ENCODE measurements at places on chromosomes 2 and 18.

DNA sequence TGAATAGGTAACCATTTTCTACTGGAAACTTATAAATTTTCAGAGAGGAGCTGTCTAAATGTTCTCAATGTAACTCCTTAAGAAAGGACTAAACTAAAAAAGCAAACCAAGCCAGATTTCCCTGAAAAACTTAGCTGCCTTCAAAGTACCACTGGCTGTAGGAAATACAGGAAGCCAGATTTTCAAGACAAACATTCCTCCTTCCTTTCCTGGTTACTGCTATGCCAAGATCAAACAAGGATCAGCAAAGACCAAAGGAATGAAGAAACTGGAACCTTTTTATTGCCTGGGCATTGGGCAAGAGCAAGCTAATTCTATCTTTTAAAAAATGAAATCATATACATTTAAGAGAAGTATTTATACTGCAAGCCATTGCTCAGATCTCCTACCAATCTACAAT lies 212.7 kb downstream of the DYM start:
- DNase-seq: no peak

- DNase-seq: no peak
Measured at GRCh38 chr18:23155537-23155936, 20.3 kb downstream of the CABLES1 start.

GRCh38 chr2:177284531-177284930 lies 20.0 kb upstream of the NFE2L2 start:
- no peak for DNase-seq

- DNase-seq: no peak
Measured at GRCh38 chr2:219918254-219918653, 290.8 kb downstream of the SLC4A3 start.

DNA sequence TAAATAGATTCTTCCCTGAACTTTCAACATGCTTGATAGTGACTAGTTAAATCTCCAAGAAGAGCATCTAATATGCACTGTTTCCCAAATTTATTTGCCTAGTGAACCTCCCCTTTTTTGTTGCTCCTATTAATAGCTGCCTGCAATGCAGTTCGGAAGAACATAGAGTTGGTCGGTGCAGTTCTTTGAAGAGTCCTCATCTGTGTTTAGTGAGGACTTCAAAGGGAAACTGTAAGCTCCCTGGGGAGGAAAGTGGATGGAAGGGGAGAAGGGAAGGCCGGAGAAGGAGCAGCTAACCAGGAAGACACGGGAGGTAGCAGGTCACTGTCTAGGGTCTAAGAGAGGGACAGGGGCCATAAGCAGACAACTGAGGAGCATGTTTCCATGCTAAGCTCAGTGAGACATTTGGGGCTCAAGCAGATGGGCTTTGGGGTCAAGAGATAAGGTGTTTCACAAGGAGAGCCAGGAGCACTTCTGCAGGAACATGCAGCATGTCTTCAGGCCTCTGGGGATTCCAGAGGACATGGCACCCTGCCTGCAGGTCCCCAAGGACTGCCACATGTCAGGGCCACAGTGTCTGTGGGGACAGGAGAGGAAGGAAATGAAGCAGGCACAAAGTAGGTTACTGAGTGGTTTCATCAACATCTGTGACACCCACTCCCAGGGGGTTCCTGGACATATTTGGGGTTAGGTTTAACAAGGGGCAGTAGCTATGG lies 48.7 kb upstream of the ANXA4 start:
- DNase-seq: no peak

DNA sequence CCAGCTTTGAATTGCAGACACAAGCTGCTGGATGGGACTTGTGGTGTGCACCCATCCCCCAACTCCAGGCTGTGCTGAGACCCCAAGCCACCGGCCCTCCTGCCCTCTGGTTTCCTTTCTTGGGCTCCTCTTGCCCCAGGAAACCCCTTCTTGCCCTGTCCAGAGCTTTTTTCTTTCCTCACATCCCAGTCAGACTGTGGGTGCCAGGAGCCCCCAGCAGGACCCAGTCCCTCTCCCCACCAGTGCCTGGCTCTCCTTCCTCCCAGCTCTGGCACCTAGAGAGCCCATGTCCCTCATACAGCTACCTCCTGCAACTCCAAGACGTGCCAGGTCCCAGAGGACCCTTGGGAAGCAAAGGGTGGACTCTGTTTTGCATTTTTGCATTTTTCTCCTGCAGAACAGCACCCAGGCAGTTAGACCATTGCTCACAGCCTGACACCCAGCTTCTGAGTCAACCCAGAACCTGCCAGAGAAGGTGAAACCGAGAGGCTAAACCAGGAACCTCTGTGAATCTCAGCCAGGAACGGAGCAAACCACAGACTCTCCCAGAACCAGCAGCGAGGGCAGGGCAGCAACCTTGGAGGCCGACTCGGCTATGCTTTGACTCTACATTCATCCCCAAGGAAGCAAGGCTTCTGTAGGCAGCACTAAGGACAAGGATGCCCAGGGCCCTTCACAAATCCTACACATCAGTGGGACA lies 221.1 kb downstream of the ANAPC1 start:
- DNase-seq: no peak

Data from kidney glomerular epithelial cell (primary cell).